Fibroblast of mammary gland (primary cell): ENCODE measurements at places on chromosomes 11 and 22.

GRCh38 chr22:38725900-38726655 lies 20.3 kb downstream of the GTPBP1 start:
- DNase-seq: no peak

DNA sequence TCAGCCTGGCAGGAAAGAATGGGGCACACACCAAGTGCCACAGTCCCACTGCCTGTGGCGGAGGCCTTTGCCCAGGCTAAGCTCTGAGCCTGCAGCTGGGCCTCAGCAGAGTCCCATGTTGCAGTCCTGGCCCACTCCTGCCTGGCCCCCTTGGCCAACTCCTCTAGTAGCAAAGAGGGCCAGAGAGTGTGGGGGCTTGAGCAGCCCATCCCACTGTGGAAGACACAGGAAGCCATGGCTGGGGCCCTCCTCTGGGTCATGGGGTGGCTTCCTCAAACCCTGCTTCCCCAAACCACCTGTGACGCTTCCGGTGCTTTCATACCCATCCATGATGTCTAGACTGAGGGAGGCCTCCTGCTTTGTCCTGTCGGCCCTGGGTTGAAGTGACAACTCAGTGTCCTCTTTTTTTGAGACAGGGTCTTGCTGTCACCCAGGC lies 5.8 kb downstream of the RPS19BP1 start:
- DNase-seq: no peak

GRCh38 chr22:37244922-37245722 lies 1.1 kb upstream of the RAC2 start:
- DNase-seq: no peak

GRCh38 chr11:130156108-130157022 lies 3.2 kb upstream of the ST14 start:
- DNase-seq: peak; percentile 75

GRCh38 chr11:118304568-118305248 lies at the start of gene CD3E:
Gene CD3E, plus strand, starts transcription at chr11:118304730. Its CDS starts 223 bp downstream, at chr11:118304953.
- DNase-seq: no peak
